ENCODE measurements at places on chromosomes 11 and 22.

GRCh38 chr11:44138980-44139379, 43.5 kb downstream of the EXT2 start:
- no peak for DNase-seq

DNA sequence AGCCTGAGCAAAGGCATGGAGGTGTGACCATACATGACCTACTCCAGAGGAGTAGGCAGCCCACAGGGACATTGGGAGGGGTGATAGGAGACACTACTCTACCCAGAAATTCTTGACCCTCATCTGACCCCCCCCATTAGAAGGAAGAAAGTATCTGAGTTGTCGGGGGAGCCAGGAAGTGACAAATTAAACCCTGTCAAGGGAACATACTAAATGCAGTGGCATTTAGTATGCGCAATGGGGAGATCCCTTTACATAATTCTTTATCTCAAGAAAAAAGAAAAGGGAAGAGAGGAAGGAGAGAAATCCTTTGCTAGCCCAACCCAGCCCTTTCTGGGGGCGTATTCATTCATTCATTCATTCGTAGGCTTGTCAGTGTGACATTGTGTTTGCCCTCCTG, 58.8 kb downstream of the NAV2 start:
- no peak for DNase-seq

GRCh38 chr11:33544593-33545373, 155.8 kb downstream of the C11orf91 start:
- no peak for DNase-seq

DNA sequence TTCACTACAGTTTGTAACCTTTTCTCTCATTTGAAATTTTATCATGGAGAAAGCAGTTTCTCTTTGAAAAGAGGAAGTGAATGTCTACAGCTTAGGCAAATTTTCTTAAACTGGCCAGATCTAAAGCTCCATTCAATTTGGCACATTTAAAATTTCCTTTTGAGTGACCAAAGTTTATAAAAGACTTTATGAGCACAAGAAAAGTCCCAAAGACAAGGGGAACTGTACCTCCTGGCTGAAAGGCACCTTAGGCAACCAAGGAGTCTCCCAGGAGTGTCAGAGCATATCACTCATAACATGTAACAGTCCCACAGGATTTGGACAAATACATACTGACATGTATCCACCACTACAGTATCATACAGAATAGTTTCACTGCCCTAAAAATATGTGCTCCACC, 41.3 kb downstream of the NARS2 start:
- no peak for DNase-seq

DNA sequence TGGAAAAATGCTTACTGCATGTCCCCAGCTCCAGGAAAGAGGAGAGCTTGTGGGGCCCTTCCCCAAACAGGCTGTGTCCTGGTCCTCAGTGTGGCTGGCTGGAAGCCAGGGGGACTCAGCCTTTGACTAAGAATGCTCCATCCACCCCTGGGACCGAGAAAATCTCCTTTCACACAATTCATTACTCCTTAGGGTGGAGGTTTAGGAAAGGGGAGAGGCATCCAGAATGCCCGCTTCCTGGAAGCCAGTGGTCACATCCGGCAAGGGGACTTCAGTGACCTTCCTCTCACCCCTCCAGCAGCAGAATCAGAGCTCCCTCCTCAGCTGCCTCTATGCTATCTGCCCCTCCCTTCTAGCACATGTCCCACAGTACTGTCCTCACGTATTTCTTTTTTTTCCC, 21.9 kb downstream of the ATG16L2 start:
- DNase-seq = peak; percentile 40

DNA sequence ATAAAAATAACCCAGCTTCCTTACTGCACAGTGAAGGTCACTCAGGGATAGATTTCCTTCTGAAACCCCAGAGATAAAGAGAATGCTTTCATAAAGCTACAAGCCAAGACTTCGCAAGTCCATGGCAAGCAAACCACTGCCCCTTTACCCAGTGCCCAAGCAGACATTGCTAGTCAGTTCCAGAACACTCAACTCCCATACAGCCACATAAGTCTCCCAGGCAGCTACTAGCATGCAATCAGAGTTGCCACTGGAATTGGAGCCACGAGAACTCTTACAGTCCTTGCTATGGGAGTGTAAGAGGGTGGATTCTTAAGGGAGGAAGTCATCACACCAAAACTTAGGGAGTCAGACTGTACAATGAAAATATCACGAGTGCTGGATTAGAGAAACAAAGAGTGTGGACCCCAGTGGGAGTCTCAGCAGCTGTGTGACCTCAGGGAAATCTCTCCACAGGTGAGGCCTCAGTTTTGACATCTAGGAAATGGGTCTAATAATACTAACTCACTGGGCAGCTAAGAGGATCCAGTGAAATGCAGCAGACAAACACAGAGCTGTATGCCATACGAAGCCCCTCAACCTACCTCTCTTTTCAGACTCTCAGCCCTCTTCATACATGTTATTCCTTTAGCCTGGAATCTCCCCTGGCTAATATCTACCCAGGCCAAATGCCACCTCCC, 526.6 kb downstream of the MN1 start:
- no peak for DNase-seq

DNA sequence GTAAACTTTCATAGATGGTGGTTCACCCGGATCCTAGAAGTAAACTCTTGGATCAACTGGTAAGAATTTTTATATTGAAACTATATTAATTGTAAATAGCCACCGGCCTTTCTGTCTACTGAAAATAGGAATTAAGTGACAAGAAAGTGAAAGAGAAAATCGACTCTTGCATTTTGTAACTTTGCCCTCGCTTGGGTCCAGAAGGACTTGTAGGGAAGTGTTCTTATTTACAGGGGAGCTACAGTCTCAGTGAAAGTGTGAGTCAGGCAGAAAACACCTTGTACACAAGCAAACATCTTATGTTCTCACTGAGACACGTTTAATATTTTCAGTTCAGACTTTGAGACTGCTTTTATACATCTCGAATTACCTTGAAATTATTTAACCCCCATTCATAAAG, 238.9 kb downstream of the BLID start:
- peak; percentile 10 for DNase-seq

DNA sequence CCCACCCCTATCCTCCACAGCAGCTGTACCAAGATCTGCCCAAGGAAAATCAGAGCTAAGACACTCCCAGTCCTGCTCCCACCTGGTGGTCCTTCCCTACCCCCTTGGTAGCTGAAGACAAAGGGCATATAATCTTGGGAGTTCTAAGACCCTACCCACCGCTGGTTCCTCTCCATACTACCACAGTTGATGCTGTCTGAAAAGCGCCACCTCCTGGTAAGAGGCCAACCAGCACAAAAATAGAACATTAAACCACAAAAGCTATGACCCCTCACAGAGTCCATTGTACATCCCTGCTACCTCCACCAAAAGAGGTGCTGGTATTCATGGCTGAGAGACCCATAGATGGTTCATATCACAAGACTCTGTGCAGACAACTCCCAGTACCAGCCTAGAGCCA, 161.5 kb upstream of the ARHGAP42 start:
- DNase-seq = no peak

GRCh38 chr11:33835143-33835878, 56.6 kb downstream of the LMO2 start:
- peak; percentile 13 for DNase-seq

DNA sequence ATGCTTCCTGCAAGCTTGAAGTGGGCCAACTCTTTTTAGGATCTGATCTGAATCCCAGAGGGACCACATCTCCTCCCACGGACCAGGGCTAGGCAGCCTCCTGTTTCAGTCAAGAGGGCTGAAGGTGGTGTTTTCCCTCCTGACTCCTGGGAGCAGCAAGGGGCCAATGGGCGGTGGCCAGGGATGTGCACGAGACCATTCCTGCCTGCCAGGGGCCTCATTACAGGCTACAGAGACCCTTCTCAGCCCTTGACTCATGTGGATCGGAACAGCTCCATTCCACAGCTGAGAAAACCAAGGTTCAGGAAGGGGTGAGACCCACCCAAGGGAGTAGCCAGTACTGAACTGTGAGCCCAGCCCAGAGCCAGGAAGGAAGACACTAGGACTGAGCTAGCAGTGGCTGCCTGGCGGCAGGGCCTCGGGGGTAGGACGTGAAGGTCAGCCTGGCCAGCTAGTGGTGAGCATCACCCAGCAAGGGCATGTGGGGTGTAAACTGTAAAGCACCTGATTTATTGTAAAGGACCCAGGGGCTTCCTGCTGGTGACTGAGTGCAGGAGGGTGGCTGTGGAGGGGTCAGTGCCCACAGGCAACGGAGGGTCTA, 3.4 kb upstream of the P2RY6 start:
- DNase-seq = no peak

DNA sequence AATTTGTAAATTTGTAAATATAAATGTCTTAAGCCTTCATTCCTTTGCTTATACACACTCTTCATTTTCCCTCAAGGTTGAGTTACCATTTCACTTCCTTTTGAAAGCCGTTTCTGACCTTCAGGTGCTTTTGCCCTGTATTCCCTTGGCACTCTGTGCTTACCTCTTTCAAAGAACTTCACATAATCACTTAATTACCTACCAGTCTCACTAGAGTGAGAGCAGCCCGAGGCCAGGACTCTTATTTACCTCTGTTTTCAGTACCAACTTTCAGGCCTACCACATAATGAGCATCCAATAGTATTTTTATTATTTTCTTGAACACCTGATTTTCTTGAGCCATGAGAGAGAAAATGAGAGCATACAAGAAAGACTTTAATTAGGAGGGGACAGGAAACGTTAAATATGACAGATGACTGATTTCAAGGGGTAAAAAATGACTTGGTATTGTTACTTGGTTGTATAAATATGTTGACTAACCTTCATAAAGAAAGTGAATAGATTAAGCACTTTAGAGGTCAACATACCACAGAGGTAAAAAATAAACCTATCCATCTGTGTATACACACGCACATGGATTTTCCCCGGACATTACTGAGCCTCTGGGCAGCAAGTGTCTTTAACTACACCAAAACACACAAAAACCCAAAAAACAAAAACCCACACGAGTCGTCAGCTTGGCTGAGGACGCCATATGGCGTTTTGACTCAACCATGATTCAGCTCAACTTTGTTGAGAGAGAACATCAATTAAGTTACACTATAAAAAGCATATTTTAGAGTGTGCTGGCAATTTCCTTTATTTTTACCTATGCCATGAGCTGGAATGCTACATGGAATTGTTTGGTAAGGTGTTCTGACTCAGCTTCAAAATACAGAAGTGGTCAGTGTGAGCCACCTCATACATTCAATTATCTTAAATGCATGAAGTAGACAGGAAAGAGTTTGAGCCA, 7.6 kb downstream of the ATXN10 start:
- DNase-seq = no peak

- DNase-seq = peak; percentile 37
Measured at GRCh38 chr22:30649430-30650007, 13.9 kb downstream of the SLC35E4 start.

All from small intestine (tissue), 16 donors.